ENCODE measurements at places on chromosomes 5 and 9.

- DNase-seq = no peak
Measured at GRCh38 chr9:93668261-93668871, 92.0 kb downstream of the PHF2 start.

- DNase-seq = no peak
Measured at GRCh38 chr9:110847671-110848070, 179.1 kb downstream of the MUSK start.

DNA sequence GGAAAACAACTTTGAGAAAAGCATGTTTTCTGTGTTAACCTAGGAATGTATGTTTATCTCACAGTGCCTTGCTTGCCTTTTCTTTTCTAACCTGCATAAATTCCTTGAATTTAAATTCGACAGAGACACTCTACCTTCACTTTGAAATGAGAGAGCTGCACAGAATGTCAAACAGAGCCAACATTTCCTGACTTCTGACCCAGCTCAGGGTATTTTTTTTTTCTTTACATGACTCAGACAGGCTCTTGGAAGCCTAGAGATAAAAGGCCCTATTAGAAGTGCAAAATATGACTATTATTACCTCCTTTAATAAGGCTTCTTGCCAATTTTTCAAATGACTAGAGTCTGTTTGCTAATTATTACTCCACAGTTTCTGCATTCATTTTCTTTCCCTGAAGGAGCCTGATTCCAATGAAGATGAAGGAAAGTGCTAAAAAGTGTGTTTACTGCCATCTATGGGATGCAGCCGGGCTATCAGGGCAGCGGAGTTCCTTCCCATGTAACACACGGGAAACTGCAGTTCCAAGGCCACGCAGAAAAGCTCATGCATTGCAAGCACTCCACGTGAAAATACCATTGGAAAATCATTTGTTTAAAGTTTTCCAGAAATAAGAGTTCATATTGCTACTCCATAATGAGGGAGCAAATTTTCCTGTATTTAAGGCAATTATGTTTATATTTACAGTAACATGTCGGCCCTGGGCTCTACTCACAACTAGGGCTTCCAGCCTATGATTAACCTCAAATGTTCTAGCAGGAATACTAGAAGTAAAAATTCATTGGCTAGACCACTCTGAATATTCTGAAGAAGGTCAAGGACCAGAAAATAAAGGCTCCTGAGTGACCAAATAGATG lies 485.6 kb downstream of the ZSWIM6 start:
- no peak for DNase-seq

DNA sequence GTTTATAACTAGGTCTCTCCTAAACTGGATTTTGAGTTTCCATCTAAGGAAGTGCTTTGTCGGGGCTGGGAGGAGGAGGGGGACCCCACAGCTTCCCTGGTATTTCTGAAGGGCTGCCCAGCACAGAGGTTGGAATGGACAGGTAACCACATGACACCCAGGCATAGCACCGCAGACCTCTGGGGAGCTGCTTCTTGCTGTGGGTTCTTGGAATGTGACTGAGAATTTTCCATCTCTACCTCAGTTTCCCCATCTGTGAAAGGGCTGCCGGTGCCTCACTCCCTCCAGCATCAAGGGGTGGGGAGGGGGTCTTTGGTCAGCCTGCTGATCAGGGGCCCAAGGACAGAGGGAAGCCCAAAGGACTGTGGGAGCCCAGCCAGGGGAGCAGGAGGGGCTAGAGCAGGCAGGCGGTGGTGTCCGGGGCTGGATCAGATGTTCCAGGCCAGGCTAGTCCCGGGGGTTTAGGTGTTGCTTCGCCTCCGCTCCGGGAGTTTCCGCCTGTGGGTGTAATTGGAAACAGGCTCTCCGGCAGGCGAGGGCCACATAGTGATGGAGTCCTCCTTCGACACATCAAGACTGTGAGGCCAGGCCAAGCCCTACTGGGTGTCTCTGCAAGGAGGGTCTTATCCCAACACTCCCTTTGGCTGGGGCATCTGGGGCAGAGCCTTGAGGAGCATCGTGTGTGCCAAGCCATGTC lies 3.3 kb downstream of the OLFML2A start:
- DNase-seq = no peak

DNA sequence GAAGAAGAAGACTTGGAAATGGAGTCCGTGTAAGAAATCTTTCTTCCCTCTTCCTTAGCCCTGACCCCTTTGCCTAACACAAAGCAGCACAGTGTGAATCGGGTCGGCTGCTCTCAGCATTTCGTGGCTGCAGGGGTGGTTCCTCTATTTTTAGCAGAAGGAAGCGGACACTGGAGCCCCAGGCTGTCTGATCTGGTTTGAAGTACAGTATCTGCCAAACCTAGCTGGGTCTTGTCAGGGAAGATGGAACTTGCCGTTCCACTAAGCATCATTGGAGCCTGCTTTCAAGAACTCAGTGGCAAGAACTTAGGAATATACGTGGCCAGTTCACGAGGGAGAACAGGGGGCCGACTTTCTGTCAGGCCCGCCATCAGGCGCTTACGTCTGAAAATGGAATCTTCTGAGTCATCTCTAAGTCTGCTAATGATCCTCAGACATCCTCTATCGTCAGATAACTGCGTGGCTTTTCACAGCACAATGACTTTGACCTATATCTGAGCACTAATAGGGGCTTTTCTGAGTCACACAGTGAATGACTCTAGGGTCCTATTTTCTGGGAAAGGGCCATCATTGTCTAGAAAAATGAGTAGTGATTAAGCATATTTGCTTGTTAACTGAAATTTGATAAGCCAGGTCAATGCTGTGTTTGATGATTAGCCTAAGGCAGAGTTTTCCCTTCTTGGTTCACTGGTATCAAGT lies 43.3 kb upstream of the NCS1 start:
- DNase-seq = peak; percentile 63

DNA sequence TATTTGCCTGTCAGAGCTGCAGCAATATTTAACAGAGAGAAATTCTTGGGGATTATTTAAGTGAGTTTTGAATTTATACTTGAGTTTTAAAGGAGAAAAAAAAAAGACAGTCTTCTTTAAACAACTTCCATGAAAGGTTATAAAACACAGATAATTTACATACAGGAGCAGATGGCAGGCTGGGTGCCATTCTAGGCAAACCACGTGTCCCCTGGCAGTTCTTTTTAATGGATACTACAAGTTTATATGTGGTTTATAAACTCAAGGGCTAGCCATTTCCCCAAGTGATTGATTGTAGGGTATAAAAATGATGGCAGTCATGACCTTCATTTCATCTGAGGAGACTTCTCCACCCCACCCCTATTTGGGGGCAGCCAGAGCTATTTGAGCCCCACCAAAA lies 166.6 kb downstream of the FSTL4 start:
- no peak for DNase-seq
